ENCODE measurements at places on chromosomes 4 and X. TPM values are rescaled to one million over a fixed set of nuclear protein-coding genes. Genes with fewer than 3 reads are reported as not detected.

- H3K4me1 ChIP-seq: peaks cover 8% of the 10 kb centered on the region
- H3K4me3 ChIP-seq: no peak overlapping the region
- no peak overlapping the region for H3K27ac ChIP-seq
- H3K27me3 ChIP-seq: peaks cover 36% of the 10 kb centered on the region
Measured at GRCh38 chr4:6468376-6468775, 4.0 kb downstream of the PPP2R2C start.

GRCh38 chrX:67436867-67437266 lies 107.0 kb upstream of the AR start:
- no peaks in the 10 kb centered on the region for H3K4me1 ChIP-seq
- H3K36me3 ChIP-seq: no peaks in the 10 kb centered on the region
- no peaks in the 10 kb centered on the region for H3K27me3 ChIP-seq
- no peak overlapping the region for H3K4me3 ChIP-seq

DNA sequence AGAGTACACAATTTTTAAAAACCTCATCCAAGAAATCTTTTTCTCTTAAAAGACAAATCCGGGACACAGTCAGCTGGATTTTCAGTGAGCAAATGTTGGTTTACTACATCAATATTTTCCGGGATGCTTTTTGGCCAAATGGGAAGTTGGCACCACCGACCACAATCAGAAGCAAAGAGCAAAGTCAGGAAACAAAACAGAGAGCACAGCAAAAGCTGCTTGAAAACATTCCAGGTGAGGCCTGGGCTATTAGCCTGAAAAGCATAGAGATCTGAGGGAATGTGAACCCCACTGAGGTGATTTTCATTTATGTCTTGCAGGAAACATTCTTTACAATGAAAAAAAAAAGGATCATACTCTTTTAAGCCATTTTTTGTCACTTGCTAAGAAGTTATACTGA lies 33.9 kb downstream of the LRP2BP start:
- no peak overlapping the region for H3K27ac ChIP-seq
- peaks cover 60% of the 10 kb centered on the region for H3K36me3 ChIP-seq
- no peak for DNase-seq
- H3K27me3 ChIP-seq: no peaks in the 10 kb centered on the region

DNA sequence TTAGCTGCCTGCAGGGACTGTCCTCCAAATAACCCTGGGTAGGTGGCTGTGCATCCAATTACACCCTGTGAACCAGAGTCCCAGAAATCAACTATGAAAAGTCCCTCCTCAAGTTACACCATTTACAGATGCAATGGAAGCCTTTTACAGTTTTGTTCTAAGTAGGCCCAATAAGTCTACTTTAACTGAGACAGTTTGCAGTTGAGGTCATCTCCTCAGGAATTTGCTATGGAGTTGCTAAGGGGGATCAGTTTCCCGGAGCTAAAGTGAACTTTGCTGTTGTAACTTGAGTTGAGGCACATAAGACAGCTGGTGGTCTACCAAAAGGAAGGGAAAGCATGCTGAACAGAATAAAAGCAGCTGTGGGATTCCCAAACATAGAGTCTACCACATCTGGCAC lies 121.6 kb upstream of the STK26 start:
- peaks cover 2% of the 10 kb centered on the region for H3K27me3 ChIP-seq
- H3K27ac ChIP-seq: no peak overlapping the region
- no peak for DNase-seq

DNA sequence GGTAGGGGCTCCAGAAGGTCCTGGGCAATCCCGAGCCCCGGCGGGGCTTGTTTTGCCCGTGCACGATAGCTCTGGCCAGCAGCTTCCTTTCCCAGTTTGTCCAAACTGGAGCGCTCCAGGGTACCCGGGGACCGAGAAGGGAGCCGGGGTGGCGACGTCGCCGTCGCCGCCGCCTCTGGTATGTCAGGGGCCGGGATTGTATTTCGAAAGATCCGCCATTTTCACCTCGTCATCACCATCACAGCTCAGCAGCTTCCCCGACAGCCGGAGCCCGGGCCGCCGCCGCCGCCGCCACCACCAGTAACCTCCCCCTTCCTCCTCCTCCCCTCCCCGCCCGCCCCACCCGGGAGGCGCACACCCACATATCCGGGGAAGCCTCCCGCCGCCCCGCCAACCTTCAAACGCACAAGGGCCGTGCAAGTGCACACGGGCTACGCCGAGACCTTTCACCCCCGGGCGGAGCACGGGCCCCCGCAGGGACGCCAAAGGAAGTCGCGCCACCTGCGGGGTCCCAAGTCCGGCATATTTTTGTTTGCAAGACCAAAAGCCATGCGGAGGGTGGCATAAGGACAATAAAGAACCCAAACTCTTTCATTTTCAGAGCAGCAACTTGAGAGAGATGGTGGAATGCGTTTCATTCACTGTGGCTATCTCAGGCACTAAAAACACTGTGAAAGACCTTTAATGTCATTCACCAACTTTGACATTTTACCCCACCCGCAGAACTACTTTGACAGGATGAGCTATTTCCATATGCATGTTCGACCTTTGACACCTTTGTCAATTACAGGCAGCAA lies at the start of gene LIN54:
Gene LIN54 (minus strand): TSS at position 302 of the 797 bp plus-strand sequence. CDS start 25,979 bp downstream, outside the sequence.
- peak within 1 kb of the TSS; percentile 93 for H3K27ac ChIP-seq
- peak within 1 kb of the TSS; percentile 95 for H3K4me3 ChIP-seq
- H3K4me1 ChIP-seq: peaks cover 49% of the 10 kb centered on the region
- peaks cover 7% of the 10 kb centered on the region for H3K36me3 ChIP-seq
- DNase-seq: peak; percentile 65

DNA sequence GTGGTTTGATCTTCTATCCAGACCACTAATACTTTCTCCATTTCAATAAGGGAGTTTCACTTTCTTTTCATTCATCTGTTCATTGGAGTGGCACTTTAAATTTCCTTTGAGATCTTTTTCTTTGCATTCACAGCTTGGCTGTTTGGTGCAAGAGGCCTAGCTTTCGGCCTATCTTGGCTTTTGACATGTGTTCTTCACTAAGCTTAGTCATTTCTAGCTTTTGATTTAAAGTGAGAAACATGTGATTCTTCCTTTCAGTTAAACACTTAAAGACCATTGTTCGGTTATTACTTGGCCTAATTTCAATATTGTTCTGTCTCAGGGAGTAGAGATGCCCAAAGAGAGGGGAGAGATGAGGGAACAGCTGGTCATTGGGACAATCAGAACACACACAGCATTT lies 24.3 kb downstream of the CXCL13 start:
- no peak overlapping the region for H3K27ac ChIP-seq
- no peak overlapping the region for H3K4me3 ChIP-seq
- H3K27me3 ChIP-seq: no peaks in the 10 kb centered on the region
- peaks cover 7% of the 10 kb centered on the region for H3K4me1 ChIP-seq

GRCh38 chrX:15310117-15310516 lies 5.3 kb downstream of the ASB11 start:
- no peaks in the 10 kb centered on the region for H3K27me3 ChIP-seq
- no peak overlapping the region for H3K27ac ChIP-seq
- no peaks in the 10 kb centered on the region for H3K4me1 ChIP-seq
- H3K4me3 ChIP-seq: no peak overlapping the region

DNA sequence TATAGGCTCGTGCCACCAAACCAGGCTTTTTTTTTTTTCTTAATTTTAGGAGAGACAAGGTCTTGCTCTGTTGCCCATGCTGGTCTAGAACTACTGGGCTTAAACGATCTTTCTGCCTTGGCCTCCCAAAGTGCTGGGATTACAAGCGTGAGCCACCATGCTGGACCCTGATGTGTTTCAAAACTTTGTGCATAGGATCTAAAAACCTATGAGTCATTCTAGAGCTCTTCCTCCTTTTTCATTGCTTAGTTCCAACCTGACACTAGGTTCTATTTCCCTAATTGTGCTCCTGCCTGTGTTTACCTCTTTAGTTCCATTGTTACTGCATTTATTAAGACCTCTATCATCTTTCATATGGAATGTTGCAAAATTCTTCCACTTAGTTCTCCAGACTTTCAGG lies 57.3 kb downstream of the HPGD start:
- no peak overlapping the region for H3K27ac ChIP-seq
- H3K36me3 ChIP-seq: no peaks in the 10 kb centered on the region
- no peaks in the 10 kb centered on the region for H3K4me1 ChIP-seq
- H3K27me3 ChIP-seq: no peaks in the 10 kb centered on the region
- H3K4me3 ChIP-seq: no peak overlapping the region

- H3K4me3 ChIP-seq: peak overlapping the region; percentile 64
- no peak for DNase-seq
- H3K4me1 ChIP-seq: peaks cover 12% of the 10 kb centered on the region
- no peak overlapping the region for H3K27ac ChIP-seq
- peaks cover 27% of the 10 kb centered on the region for H3K27me3 ChIP-seq
- H3K36me3 ChIP-seq: no peaks in the 10 kb centered on the region
Measured at GRCh38 chrX:137427816-137428215, 138.1 kb upstream of the ZIC3 start.

TIGD4 gene
- total RNA-seq: 0.24 TPM

POU4F2 gene
- total RNA-seq: not detected

MBTPS2 gene
- 7.9 TPM for total RNA-seq

BCORL1 gene
- total RNA-seq: 8.0 TPM

RENBP gene
- total RNA-seq: 14.5 TPM

FGF5 gene
- total RNA-seq: not detected

TXK gene
- 0.98 TPM for total RNA-seq

AFF2 gene
- total RNA-seq: 3.4 TPM

ZMAT1 gene
- total RNA-seq: 19.8 TPM

All from activated B cell treated with CpG ODN at 0.5 μM for 24 hours (primary cell).